ENCODE measurements at places on chromosomes 2 and 18.
A peak's percentile ranks its signal among the peaks of the same experiment; 100 is the strongest.

- no peak overlapping the region for H3K4me3 ChIP-seq
- H3K4me1 ChIP-seq = peaks cover 26% of the 10 kb centered on the region
- H3K36me3 ChIP-seq = no peaks in the 10 kb centered on the region
- peak overlapping the region; percentile 35 for H3K27ac ChIP-seq
Observed at GRCh38 chr2:26072925-26073768, 39.3 kb downstream of the RAB10 start.

GRCh38 chr18:8802017-8802672, 96.8 kb downstream of the MTCL1 start:
- H3K27me3 ChIP-seq = no peaks in the 10 kb centered on the region
- H3K36me3 ChIP-seq = no peaks in the 10 kb centered on the region
- H3K27ac ChIP-seq = no peak overlapping the region

- H3K4me3 ChIP-seq = no peak overlapping the region
- H3K27ac ChIP-seq = no peak overlapping the region
Observed at GRCh38 chr2:136342138-136342537, 224.2 kb upstream of the CXCR4 start.

- no peaks in the 10 kb centered on the region for H3K36me3 ChIP-seq
- H3K4me3 ChIP-seq = no peak overlapping the region
- H3K4me1 ChIP-seq = no peaks in the 10 kb centered on the region
- no peak for DNase-seq
- H3K27me3 ChIP-seq = no peaks in the 10 kb centered on the region
Observed at GRCh38 chr2:1650085-1650872, 94.0 kb downstream of the PXDN start.

All from neural progenitor cell (in vitro differentiated cells).